ENCODE measurements at places on chromosomes 3 and 15.

DNA sequence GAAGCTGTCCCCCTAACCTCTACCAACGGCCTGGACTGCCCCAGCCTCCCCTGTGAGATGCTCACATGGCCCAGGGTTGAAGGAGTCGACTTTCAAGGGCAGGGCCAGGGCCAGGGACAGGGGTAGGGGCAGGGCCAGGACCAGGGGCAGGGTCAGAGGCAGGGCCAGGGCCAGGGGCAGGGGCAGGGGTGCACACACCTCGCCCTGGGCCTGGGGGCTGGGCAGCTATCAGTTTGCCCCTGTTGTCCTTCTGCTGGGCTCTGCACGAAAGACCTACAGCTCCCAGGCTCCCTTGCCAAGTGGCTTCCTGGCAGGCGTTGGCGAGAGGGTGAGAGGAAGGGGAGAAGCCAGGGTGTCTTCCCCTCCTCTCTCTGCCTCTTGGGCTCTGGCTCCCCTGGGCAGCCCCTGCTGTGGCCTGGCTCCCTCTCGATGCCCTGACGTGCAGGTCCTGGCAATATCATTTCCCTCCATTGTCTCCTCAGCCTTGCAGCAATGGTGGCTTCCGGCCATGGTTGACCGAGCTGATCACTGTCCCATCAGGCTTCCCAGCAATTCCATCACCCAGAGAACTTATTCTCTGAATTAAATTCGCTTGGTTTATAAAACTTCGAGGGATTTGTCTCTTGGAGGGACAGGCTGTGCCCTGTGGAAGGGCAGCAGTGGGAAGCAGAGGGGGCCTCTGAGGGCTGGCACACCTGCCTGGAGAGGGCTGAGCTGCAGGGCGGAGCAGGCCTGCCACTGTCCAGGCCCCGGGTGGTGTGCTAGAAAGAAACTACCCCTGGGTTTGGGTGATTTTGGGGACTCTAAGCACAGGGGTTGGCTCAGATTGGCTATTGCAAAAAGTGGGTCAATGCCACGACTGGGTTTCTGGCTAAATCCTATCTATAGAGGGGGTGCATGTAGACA is 13.9 kb downstream of the PRR23E start:
- no peak for DNase-seq

- DNase-seq: no peak
Observed at GRCh38 chr15:84874981-84875699, 9.3 kb upstream of the SLC28A1 start.

- no peak for DNase-seq
Observed at GRCh38 chr3:123143669-123144411, 57.9 kb upstream of the SEC22A start.

DNA sequence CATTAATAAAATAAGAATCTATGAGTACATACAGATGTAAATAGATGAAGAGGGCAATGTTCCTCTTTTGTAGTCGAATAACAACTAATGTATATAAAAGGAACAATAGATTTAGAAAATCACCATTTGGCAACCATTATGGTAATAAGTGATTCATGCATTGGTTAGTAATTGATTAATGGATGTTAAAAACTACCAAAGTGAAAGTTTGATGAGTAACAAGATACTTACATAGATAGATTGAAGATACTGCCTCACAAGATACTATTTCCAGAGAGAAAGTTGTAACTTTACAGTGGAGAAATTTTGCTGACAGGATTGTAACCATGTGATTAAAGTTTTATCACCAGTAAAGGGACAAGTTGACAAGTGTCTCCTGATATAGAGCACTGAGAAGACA is 55.0 kb downstream of the TCF12 start:
- DNase-seq: no peak

GRCh38 chr3:157122116-157122515 is 37.8 kb downstream of the CCNL1 start:
- DNase-seq: no peak

DNA sequence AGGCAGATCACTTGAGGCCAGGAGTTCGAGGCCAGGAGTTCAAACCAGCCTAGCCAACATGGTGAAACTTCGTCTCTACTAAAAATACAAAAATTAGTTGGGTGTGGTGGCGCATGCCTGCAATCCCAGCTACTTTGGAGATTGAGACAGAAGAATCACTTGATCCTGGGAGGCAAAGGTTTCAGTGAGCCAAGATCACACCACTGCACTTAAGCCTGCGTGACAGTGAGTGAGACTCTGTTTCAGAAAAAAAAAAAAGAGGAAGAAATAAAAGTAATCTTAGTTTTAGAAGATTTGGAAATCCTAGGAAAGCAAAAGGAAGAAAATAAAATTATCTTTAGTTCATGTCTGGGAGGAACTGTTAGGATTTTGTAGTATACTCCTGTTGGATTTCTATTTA is 77.2 kb downstream of the IL12A start:
- DNase-seq: no peak

DNA sequence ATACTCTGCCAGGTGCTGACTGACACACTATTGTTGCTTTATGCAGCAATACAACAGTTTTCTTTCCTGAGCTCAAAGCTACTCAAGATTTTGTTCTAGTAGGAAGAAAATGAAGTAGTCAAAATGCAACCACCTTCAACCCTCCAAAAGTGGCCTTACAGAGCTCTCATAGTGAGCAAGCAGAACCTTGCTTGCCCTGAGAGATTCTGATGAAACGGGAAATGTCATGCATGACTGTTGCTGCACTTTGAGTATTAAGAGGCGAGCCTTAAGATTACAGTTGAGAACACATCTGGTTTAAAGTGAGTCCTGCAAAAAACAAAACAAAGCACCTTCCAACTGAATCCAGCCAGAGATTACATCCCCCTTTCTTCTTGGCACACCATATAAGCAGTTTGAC is 29.7 kb downstream of the MINDY4B start:
- no peak for DNase-seq

GRCh38 chr3:120516136-120516535 is 65.3 kb upstream of the FSTL1 start:
- DNase-seq: no peak

DNA sequence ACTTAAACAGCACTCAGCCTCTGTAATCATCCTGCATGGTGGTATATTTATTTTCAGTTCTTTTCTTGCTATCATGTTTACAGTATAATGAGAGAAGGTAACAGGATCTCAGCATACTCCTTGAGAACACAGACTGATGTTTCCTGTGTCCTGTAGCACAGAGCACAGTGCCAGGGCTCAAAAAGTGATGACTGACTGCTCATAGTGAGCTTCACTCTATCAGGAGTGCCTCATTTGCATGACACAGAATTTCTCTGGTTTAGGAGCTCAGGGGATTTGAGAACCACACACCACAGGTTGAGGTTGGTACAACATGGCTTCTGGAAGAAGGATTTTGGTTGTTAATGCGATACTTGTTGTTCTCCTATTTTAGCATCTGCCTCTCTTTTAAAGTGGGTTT is 68.5 kb upstream of the SLC2A2 start:
- DNase-seq: no peak

- DNase-seq: no peak
Observed at GRCh38 chr3:30611613-30612436, 5.4 kb downstream of the TGFBR2 start.

- DNase-seq: no peak
Observed at GRCh38 chr3:68447885-68448284, 484.5 kb downstream of the TAFA4 start.

GRCh38 chr15:88401251-88401995 is 65.8 kb downstream of the MRPL46 start:
- DNase-seq: no peak

- DNase-seq: no peak
Observed at GRCh38 chr15:69758291-69758771, 305.7 kb downstream of the RPLP1 start.

GRCh38 chr15:78999636-79000035 is 54.8 kb upstream of the CTSH start:
- DNase-seq: no peak

DNA sequence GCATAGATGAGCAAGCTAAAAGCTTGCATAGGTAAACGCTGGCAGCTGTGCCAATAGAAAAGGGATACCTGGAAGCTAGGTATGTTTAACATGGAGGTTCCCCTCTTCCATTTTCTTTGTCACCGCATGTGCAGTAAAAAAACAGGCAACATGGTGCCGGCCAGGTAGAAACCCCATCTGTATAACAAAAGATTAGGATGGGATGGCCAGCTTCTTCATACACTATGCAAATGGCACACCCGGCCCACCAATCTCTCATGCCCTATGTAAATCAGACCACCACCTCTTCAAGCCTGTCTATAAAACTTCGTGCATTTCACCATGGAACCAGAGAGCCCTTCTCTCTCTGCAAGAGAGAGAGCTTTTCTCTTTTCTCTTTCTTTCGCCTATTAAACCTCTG is 224.3 kb upstream of the P2RY1 start:
- no peak for DNase-seq

DNA sequence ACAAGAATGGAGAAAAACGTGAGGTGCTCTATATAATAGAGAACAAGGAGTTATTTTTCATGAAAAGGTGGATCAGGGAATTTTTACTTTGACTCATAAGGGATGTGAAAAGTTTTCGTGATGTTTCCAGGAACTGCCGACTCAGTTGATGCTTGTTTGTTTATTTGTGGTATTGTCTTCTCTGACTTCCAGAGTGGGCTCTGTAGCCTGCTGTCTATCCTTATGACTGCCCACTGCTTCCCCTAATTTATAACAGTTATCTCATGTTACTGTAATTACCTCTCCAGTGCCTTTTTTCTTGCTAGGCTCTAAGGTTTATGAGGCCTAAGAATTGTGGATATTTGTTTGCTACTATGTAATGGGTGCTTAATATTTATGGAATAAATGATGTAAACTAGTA is 12.3 kb downstream of the ARL13B start:
- DNase-seq: no peak

GRCh38 chr3:170809007-170809974 is 60.7 kb downstream of the RPL22L1 start:
- no peak for DNase-seq

- DNase-seq: no peak
Observed at GRCh38 chr15:49843725-49844124, 222.9 kb downstream of the DTWD1 start.

DNA sequence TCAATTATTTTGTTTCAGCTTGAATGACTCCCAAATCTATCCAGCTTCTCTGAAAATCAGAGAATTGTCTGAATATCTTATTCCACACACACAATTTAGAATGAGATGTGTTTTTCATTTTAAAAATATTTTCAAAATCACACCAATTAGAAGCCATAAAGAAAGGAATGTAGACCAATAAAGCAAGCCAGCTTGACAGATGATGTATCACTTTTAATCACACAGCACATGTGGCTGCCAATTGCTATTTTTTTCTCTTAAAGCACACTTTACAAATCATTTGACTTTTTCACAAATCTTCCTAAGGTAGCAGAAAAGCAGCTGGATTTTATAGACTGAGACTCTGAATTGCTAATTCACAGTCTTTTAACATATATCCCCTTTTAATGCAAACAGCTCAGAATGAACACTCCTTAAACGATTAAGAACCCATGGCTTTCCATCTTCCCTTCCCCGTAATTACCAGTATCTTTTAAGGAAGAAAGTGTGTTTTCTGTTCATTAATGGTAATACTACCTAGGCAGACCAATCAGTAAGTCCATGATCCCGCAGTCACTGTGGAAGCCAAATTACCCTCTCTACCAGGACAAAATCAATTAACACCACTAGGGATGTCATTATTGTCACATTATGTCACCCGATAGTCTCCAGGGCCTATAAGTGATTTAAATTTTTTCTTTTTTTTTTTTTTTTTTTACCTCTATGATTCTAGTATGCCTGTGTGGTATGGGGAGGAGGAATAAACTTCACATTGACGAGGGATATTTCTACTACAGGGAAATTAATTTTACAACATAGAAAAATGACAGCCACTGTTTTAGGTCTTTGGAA is 250.0 kb upstream of the VEPH1 start:
- DNase-seq: no peak

- DNase-seq: no peak
Observed at GRCh38 chr15:80893777-80894176, 95.8 kb downstream of the MESD start.

DNA sequence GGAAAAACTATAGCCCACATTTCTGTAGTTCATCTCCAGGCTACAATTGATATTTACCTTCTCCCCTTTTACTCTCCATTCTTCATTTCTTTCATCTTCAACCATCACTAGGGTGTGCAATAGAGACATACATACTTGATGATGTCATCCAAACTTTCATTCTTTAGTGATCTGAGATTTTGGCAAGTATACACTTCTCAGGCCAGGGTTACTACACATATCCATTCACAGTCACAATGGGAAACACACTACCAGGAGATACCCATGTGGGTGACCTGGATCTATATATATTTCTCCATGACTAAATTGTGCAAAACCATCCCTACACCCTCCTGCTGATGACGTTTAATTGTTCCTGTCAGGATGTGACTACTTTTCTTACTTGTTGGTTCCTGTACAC is 769.5 kb upstream of the DPPA4 start:
- DNase-seq: no peak

DNA sequence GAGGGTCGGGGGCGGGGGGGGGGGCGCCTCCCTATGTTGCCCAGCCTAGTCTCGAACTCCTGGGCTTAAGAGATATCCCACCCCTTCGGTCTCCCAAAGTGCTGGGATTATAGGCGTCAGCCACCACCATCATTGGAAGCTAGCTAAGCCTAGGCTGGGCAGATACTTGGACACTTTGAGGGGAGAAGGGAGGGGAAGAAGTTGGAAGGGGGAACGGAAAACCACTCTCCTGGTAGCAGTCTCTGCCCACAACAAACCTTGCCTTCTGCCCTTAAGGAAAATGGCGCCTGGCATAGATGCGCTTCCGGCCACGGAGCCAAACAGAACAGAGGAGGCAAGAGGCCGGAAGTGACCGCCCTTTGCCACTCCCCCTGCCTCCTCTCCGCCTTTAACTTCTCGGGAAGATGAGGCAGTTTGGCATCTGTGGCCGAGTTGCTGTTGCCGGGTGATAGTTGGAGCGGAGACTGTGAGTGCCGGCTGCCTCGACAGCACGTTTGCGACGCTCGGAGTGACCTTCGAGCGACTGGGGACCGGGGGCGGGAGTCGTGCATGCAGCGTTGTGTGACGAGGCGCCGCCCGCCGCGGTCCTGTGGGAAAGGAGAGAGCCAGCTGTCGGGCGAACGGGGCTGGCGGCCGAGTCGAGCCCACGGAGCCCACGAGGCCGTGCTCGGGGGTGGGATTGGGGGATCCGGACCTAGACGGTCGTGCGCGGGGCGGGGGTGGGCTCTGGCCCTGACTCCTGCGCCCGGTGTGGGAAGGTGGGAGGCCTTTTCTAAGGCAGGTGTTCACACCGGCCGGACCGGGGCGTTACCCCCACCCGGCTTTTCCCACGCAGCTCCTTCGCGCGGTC is at the start of gene MFN1:
MFN1 (plus strand) TSS at position 365 of the 850 bp plus-strand sequence. CDS start 1,143 bp downstream, outside the sequence.
- DNase-seq: peak; percentile 84
